ENCODE measurements at places on chromosomes 7 and 10. TPM values are rescaled to one million over a fixed set of nuclear protein-coding genes. Genes with fewer than 3 reads are reported as not detected.

The CTAGE6 gene
- 0.59 TPM for total RNA-seq

The AKR1C4 gene
- total RNA-seq = not detected

The CPXM2 gene
- total RNA-seq = under 0.01 TPM

The LIPK gene
- not detected for total RNA-seq

The LRIT1 gene
- total RNA-seq = not detected

The MYH16 gene
- total RNA-seq = not detected

The CFAP69 gene
- total RNA-seq = 7.7 TPM

The METTL27 gene
- 5.5 TPM for total RNA-seq

The FAM25G gene
- not detected for total RNA-seq

The LRRC17 gene
- 9.6 TPM for total RNA-seq

The ZNF479 gene
- total RNA-seq = not detected

The SLC13A4 gene
- total RNA-seq = 0.98 TPM

The ZP3 gene
- 1.8 TPM for total RNA-seq

The MDH2 gene
- 48.5 TPM for total RNA-seq

The ZNF425 gene
- 2.2 TPM for total RNA-seq

The CHST15 gene
- total RNA-seq = 10.7 TPM

The NUPR2 gene
- total RNA-seq = not detected

The VKORC1L1 gene
- 13.6 TPM for total RNA-seq

The GIMAP1 gene
- not detected for total RNA-seq

The C10orf143 gene
- total RNA-seq = 0.39 TPM

The C7orf33 gene
- not detected for total RNA-seq

The OGDH gene
- total RNA-seq = 109 TPM

The FGFBP3 gene
- total RNA-seq = 0.78 TPM

The AMZ1 gene
- total RNA-seq = under 0.01 TPM

The CYP2W1 gene
- not detected for total RNA-seq

The USP54 gene
- 8.1 TPM for total RNA-seq

The DLX5 gene
- not detected for total RNA-seq

The ZNF804B gene
- total RNA-seq = not detected

The CBLL1 gene
- 33.1 TPM for total RNA-seq

The PNLIPRP3 gene
- 0.37 TPM for total RNA-seq

Data from subcutaneous preadipocyte (primary cell).